ENCODE measurements at places on chromosomes 5 and 9. TPM values are rescaled to one million over a fixed set of nuclear protein-coding genes. Genes with fewer than 3 reads are reported as not detected.

Gene ZNF367
- total RNA-seq: 33.7 TPM

Gene FAM153A
- not detected for total RNA-seq

Gene CYSRT1
- total RNA-seq: 5.1 TPM

Gene FAM151B
- 1.9 TPM for total RNA-seq

Gene NME5
- 2.6 TPM for total RNA-seq

Gene ACSL6
- 0.07 TPM for total RNA-seq

Gene GRXCR2
- total RNA-seq: not detected

Gene KYAT1
- 19.5 TPM for total RNA-seq

Gene TERT
- total RNA-seq: 0.95 TPM

Gene KCNT1
- not detected for total RNA-seq

Gene SQSTM1
- total RNA-seq: 2,241 TPM

Gene SUSD3
- total RNA-seq: not detected

Gene SHISAL2B
- not detected for total RNA-seq

Gene CRB2
- total RNA-seq: 0.26 TPM

Gene GADD45G
- total RNA-seq: 10.2 TPM

Gene SLC1A1
- 1.7 TPM for total RNA-seq

All from A172 (cell line).